ENCODE measurements at places on chromosomes 6 and 20. TPM values are rescaled to one million over a fixed set of nuclear protein-coding genes. Genes with fewer than 3 reads are reported as not detected.
A peak's percentile ranks its signal among the peaks of the same experiment; 100 is the strongest.

Gene EMILIN3
- not detected for polyA plus RNA-seq

Gene UNC5CL
- polyA plus RNA-seq: 0.98 TPM

Gene PNPLA1
- polyA plus RNA-seq: not detected

Gene OR12D3
- polyA plus RNA-seq: not detected

Gene IMPG1
- not detected for polyA plus RNA-seq

Gene PTGIS
- polyA plus RNA-seq: not detected

Gene GCNT2
- 0.45 TPM for polyA plus RNA-seq

Gene TSBP1
- polyA plus RNA-seq: not detected

Gene ULBP2
- polyA plus RNA-seq: not detected

- no peaks in the 10 kb centered on the region for H3K36me3 ChIP-seq
- no peak for DNase-seq
- no peaks in the 10 kb centered on the region for H3K27me3 ChIP-seq
- H3K4me1 ChIP-seq: no peaks in the 10 kb centered on the region
These were observed 10.2 kb downstream of the FAM135A start for GRCh38 chr6:70423189-70424134.

DNA sequence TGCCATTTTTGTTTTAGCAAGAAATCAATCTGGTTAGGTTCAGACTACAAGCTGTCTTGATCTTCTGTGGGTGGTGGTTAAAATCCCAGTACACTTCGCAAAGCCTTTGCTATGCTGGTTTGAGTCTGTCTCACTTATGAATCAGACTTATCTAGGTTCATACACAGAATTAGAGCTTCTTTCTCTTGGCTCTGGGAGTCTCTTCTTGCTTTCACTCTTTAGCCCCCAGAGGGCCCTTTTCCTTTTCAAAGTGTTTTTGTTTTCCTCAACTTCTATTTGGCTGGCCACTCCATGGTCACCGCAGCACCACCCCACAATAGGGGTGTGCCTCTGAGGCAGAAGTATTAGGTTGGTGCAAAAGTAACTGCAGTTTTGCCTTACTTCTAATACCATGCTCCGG, 21.3 kb downstream of the ECI2 start:
- no peaks in the 10 kb centered on the region for H3K4me1 ChIP-seq
- no peak overlapping the region for H3K27ac ChIP-seq
- no peaks in the 10 kb centered on the region for H3K27me3 ChIP-seq
- H3K4me3 ChIP-seq: no peak overlapping the region

- no peaks in the 10 kb centered on the region for H3K27me3 ChIP-seq
- H3K36me3 ChIP-seq: peaks cover 3% of the 10 kb centered on the region
- DNase-seq: no peak
- H3K4me1 ChIP-seq: no peaks in the 10 kb centered on the region
These were observed 33.0 kb downstream of the RNF146 start for GRCh38 chr6:127299522-127300240.

- H3K4me1 ChIP-seq: peaks cover 12% of the 10 kb centered on the region
- DNase-seq: no peak
- no peak overlapping the region for H3K27ac ChIP-seq
- H3K27me3 ChIP-seq: no peaks in the 10 kb centered on the region
- H3K36me3 ChIP-seq: peaks cover 22% of the 10 kb centered on the region
These were observed 93.2 kb downstream of the IRF4 start for GRCh38 chr6:484746-485145.

DNA sequence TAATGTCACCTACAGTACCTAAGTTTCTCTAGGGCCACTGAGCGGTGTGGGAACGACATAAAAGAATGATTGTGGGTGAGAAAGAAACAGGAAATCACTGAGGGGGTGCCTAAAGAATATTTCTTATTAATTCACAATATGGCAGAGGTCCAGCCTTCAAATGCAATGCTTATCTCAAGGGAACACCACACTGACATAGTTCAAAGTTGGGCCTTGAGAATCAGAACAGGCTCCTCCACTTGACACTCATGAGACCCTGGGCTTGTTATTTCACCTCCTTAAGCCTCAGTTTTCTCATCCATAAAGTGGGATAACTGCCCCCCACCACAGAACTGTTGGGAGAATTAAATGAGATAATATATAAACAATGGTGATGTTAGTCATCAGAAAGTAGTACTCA, 40.4 kb upstream of the ARHGAP18 start:
- peak overlapping the region; percentile 43 for H3K4me3 ChIP-seq
- H3K27ac ChIP-seq: peak overlapping the region; percentile 69
- H3K36me3 ChIP-seq: no peaks in the 10 kb centered on the region
- no peaks in the 10 kb centered on the region for H3K27me3 ChIP-seq

DNA sequence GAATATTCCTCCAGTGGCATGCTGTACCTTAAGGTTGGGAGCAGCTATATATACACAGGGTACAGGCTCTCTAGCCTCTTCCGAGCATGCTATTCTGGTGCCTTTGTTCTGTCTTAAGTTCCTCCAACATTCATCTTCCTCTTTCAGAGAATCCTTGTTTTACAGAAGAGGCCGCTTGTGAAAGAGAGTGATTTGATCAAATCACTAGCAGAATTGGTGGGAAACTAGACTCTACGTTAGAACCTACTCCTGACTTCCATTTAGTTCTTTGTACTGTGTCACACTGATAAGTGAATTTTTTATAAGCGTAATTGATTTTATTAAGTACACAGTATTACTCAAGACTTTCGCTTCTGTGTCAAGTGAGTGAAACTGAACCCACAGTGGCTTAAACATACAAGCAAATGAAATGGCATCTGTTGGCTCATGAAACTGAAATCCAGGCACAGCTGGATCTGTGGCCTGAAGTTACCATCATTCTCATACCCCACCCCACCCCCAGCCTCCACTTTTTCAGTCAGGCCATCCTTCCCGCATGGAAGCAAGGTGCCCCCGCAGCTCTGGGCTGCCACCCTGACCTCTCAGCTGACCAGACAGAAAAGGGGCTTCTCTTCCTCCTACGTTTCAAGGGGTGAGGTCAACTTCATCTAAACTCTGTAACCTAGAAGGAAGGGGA, 102.3 kb downstream of the RPP40 start:
- H3K27ac ChIP-seq: no peak overlapping the region
- no peak for DNase-seq
- peaks cover 22% of the 10 kb centered on the region for H3K36me3 ChIP-seq
- no peak overlapping the region for H3K4me3 ChIP-seq

DNA sequence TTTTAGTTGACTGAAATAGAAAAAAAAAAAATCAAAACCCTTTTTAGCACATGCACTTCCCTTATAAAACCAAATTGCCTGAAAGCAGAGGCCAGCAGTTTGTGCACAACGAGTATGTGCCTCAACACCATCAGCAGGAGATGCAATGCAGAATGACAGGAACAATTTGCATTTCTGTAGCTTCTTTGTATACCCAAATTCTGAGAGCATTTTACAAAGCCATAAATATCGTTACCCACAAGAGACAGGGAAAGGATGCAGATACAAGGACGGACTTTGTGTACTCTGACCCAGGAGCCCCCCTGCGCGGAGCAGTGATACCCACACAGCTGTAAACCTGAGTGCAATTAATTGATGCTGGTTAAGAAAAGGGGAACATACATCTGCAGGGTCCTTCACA, 285.6 kb downstream of the PRKN start:
- H3K4me3 ChIP-seq: no peak overlapping the region
- H3K4me1 ChIP-seq: no peaks in the 10 kb centered on the region
- H3K27me3 ChIP-seq: no peaks in the 10 kb centered on the region

DNA sequence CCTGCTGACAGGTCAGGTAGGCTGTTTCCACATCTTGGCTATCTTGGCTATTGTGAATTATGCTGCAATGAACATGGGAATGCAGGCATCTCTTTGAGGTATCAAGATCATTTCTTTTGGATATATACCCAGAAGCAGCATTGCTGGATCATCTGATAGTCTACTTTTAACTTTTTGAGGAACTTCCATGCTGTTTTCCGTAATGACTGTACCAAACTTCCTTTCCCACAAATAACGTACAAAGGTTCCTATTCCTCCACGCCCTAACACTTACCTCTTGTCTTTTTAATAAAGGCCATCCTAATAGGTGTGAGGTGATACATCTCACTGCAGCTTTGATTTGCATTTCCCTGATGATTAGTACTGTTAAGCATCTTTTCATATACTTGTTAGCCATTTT, 338.7 kb upstream of the RUNX2 start:
- DNase-seq: no peak
- no peak overlapping the region for H3K27ac ChIP-seq
- no peaks in the 10 kb centered on the region for H3K36me3 ChIP-seq

DNA sequence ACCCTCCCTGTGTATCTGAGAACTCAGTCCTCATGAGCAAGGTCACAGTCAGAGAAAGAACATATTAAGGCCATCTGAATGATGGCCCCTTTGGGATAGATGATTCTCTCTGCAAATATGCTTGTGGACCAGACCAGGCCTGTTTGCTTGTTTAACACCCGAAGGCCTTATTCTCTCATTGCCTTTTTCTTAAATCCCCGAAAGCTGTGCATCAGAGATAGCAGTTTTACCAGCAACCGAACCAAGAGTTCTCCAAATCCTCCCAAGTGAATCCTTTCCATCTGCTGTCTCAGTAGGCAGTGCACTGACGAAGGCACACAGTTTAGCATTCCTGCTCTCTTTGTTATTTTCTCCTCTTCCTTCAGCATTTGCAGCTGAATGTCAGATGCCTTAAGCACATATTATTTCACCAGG, 79.8 kb downstream of the TRMT6 start:
- no peaks in the 10 kb centered on the region for H3K27me3 ChIP-seq
- no peak overlapping the region for H3K27ac ChIP-seq
- no peaks in the 10 kb centered on the region for H3K4me1 ChIP-seq
- H3K4me3 ChIP-seq: no peak overlapping the region
- DNase-seq: no peak
- H3K36me3 ChIP-seq: no peaks in the 10 kb centered on the region

DNA sequence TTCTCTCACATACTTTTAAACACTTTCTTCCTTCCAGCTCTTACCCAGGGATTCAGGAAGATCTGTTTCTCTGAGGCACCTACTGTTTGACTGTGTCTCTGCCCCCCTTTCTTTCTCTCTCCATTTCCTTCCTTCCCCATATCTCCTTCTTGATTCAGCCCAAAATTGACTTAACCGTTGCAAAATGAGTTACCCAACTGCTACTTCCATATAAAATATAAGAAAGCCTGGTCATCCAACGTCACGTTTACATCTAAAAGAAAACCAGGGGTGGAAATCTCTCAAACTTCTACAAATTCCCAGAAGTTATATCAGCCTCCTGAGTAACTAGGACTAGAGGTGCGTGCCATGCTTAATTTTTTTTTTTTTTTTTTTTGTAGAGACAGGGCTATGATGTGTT, 95.2 kb upstream of the INSM1 start:
- H3K4me3 ChIP-seq: no peak overlapping the region
- no peaks in the 10 kb centered on the region for H3K36me3 ChIP-seq
- no peak for DNase-seq
- no peaks in the 10 kb centered on the region for H3K27me3 ChIP-seq

- peaks cover 65% of the 10 kb centered on the region for H3K27me3 ChIP-seq
- peaks cover 17% of the 10 kb centered on the region for H3K4me1 ChIP-seq
- H3K27ac ChIP-seq: no peak overlapping the region
- H3K4me3 ChIP-seq: no peak overlapping the region
- H3K36me3 ChIP-seq: no peaks in the 10 kb centered on the region
These were observed 2.9 kb downstream of the POU3F2 start for GRCh38 chr6:98836962-98837944.

- no peak for DNase-seq
- no peak overlapping the region for H3K27ac ChIP-seq
- no peaks in the 10 kb centered on the region for H3K4me1 ChIP-seq
These were observed 91.9 kb upstream of the TSHZ2 start for GRCh38 chr20:52880259-52880658.

DNA sequence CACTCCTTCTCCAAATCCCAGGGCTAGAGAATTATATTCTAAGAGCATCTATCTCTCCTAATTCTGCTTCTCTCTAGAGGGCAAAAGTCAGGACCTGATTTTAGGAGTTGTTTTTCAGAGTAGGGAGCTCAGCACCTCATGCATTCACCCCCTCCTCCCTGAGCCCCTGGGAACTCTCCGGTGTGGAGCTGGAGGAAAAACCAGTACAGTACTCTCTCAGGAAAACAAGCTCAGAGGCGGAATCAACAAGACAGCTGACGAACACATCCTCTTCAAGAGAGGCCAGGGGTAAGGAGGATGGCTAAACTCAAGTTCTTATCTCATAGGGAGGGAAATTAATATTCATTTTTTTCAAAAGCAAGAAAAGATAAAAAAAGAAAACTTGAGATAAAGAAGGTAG, 120.1 kb upstream of the CDYL start:
- DNase-seq: no peak
- no peaks in the 10 kb centered on the region for H3K4me1 ChIP-seq
- H3K36me3 ChIP-seq: no peaks in the 10 kb centered on the region
- no peaks in the 10 kb centered on the region for H3K27me3 ChIP-seq
- no peak overlapping the region for H3K4me3 ChIP-seq

DNA sequence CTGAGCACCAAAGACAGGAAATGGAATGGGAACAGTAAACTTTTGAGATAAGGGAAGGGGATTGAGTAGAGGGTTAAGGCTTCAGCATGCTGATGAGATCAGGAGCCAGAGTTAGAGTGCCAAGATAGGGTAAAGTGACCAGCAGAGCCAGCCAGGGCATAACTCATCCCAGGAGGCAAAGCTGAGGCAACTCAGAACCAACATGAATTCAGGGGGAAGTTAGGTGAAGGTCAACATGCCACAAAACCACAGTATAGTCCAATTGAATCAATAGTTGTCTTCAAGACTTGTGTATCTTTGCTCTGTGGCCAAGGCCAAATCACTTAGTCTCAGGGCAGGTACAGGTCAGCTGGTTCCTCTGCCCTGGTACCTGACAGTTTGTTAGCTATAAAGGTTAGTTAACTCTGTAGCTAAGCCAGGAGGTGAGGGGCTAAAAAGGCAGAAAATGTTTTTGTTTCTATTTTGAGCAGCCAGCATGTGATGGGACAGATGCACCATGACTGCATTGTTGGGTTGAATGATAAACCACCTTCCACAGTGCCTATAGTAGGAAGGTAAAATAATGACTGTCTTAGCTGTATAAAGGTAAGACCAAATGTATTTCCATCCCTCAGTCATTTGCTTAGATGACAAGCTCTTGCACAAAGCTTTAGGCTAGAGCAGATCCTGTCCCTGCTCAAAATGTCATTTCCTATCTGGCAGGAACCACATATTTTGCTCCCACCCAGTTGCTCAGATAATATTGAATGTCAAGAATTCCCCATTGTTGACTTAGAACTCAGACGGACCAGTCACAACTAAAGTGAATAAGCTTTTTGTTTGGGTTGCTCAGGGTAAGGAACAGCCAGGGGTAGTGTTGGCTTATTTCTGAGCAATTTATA, 15.8 kb downstream of the RNF8 start:
- H3K27ac ChIP-seq: no peak overlapping the region
- no peak for DNase-seq
- peaks cover 7% of the 10 kb centered on the region for H3K36me3 ChIP-seq
- no peak overlapping the region for H3K4me3 ChIP-seq
- H3K27me3 ChIP-seq: no peaks in the 10 kb centered on the region

DNA sequence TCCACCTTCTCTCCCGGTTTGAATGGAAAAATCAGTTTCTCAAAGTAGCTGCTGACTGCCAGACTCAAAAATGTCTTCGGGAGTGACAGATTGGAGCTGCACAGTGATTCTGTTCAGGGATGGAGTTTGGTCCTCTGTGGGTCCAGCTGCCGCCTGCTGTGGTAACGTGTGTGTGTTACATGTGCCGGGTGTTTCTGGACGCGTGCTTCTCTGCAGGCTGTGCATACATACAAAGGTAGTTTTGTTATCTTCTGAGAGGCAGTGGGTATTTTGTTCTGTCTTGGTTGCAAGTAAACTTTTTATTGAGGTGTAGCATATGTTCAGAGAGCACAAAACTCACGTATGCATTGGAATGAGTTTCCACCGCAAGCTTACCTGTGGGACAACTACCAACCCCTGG, 41.3 kb upstream of the NAA20 start:
- H3K4me1 ChIP-seq: no peaks in the 10 kb centered on the region
- no peak for DNase-seq
- H3K36me3 ChIP-seq: no peaks in the 10 kb centered on the region
- no peak overlapping the region for H3K27ac ChIP-seq
